ENCODE measurements at places on chromosomes 7 and 10. TPM values are rescaled to one million over a fixed set of nuclear protein-coding genes. Genes with fewer than 3 reads are reported as not detected.

The SAP25 gene
- not detected for total RNA-seq

The TMEM26 gene
- total RNA-seq, result 0.29 TPM

DNA sequence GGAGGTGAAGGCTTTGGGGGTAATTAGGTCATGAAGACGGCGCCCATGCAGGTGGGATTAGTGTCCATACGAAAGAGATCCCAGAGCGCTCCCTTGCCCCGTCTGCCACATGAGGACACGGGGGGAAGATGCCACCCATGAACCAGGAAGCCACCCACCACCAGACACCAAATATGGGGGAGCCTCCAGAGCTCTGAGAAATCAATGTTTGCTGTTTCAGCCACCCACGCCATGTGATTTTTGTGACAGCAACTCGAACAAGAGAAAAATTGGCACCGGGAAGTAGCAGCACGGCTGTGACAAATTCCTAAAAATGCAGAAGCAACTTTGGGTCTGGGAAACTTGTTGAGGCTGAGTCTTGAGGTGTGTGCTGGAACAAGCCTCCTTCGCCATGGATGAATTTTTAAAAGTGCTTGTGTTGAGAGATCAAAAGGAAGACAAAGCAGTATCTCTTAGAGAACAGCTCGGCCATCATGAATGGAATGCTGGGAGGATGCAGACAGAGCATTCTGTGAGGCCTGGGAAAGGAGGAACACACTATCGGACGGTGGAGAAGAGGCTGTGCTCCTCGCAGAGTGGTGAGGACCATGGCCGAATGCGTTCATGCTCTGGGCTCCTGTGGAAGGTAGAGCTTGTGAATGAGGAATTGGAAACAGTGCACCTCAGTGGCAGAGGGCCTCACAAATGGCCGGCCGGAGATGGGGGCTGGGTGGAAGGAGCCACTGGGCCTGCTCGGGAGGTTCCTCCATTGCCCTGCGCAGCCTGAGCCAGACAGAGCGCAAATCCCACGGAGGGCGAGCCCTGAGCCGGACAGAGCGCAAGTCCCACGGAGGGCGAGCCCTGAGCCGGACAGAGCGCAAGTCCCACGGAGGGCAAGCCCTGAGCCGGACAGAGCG is 277.5 kb downstream of the PTPRN2 start:
- H3K4me3 ChIP-seq, result no peak overlapping the region
- peak; percentile 75 for DNase-seq
- no peak overlapping the region for H3K27ac ChIP-seq
- H3K36me3 ChIP-seq, result no peaks in the 10 kb centered on the region
- no peaks in the 10 kb centered on the region for H3K27me3 ChIP-seq
- H3K4me1 ChIP-seq, result no peaks in the 10 kb centered on the region

DNA sequence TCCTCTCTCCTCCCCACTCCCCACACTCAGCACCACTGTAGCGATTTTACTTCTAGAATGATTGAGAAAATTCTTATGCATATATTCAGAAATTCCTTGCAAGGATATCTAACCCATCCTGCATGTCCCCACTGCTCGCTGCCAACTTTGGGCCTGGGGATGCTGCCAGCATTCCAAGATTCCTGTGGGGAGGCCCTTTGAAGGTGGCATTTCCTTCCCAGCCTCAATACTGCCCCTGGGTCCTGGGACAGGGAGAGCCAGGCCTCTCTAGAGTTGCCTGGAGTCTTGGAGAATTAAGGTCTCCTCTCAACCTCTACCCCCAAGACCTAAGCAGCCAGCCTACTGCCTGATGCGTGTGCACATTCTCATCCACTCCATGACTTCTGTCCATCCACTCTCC is 303.5 kb downstream of the NEBL start:
- no peaks in the 10 kb centered on the region for H3K36me3 ChIP-seq
- no peaks in the 10 kb centered on the region for H3K27me3 ChIP-seq
- peaks cover 20% of the 10 kb centered on the region for H3K4me1 ChIP-seq
- no peak for DNase-seq
- no peak overlapping the region for H3K27ac ChIP-seq
- H3K4me3 ChIP-seq, result no peak overlapping the region

- peaks cover 68% of the 10 kb centered on the region for H3K4me1 ChIP-seq
- H3K27me3 ChIP-seq, result no peaks in the 10 kb centered on the region
- no peak for DNase-seq
These were observed 10.9 kb downstream of the PDZD8 start for GRCh38 chr10:117364110-117364960.

DNA sequence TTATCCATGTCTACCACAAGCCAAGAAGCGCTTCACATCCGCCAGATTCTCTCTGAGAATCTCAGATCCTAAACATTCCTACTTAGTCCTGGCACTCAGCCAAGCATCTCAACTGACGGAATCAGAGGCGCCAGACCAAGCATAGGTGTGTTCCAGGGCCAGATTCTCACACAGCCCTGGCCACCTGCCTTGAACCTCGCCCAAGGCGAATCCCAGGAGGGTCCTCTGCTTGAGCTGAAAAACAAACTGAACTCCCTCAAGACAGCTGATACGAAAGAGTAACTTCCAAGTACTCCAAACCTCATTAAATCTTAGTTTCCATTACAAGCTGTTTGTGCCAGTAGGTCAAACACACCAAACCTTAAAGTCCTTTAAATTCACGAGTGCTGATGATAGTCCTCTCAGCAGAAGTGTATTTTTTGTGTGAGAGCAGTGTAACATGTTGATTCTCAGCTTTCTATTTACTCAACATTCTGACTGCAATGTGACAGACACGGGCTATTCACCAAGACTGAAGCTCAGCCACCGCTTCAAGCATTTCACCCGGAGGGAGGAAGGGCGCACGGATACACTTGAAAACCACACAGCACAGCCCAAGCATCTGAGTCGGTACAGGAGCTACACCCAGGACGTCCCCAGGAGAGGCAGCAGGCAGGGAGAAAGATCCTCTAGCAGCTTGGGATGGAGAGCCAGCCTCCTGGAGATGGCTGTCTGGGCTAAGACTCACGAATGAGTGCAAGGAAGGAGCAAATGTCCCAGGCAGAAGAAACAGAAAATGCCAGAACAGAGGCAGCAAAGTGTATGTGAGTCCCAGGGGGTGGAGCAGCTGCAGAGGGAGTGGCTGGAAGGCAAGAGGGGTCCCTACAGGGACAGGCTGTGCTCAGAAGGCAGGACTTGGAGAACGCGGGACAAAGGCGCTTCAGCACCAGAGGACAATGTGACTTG is 6.0 kb downstream of the PARD3 start:
- peak overlapping the region; percentile 71 for H3K27ac ChIP-seq
- no peaks in the 10 kb centered on the region for H3K36me3 ChIP-seq
- peaks cover 58% of the 10 kb centered on the region for H3K4me1 ChIP-seq

GRCh38 chr7:120583899-120584586 is 273.9 kb downstream of the TSPAN12 start:
- H3K36me3 ChIP-seq, result no peaks in the 10 kb centered on the region
- H3K4me1 ChIP-seq, result no peaks in the 10 kb centered on the region
- no peaks in the 10 kb centered on the region for H3K27me3 ChIP-seq
- H3K4me3 ChIP-seq, result no peak overlapping the region
- H3K27ac ChIP-seq, result no peak overlapping the region
- DNase-seq, result no peak

DNA sequence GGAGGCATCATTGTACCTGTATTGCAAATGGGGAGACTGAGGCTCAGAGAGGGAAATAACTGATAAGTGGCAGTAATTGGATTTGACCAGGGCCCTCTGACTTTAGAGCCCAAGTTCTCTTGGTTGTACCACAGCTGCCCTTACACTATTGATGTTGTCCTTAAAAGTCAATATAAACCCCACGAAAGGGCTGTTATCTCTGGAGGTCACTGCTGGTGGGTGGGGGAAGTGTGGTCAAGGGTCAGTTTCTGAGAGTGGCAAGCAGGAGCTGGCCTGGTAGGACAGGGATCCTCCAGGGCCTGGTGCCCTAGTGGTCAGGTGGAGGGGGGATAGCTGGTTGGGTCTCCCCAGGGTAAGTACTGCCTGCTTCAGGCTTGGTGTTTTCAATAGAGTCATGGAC is 44.2 kb upstream of the AQP1 start:
- DNase-seq, result no peak
- H3K4me1 ChIP-seq, result peaks cover 60% of the 10 kb centered on the region
- H3K36me3 ChIP-seq, result peaks cover 14% of the 10 kb centered on the region

- H3K27ac ChIP-seq, result no peak overlapping the region
- DNase-seq, result no peak
- no peaks in the 10 kb centered on the region for H3K36me3 ChIP-seq
- peaks cover 3% of the 10 kb centered on the region for H3K4me1 ChIP-seq
These were observed 35.9 kb upstream of the CCSER2 start for GRCh38 chr10:84292502-84292901.

- H3K4me3 ChIP-seq, result peak overlapping the region; percentile 70
- H3K36me3 ChIP-seq, result no peaks in the 10 kb centered on the region
- H3K27me3 ChIP-seq, result peaks cover 48% of the 10 kb centered on the region
- H3K4me1 ChIP-seq, result peaks cover 33% of the 10 kb centered on the region
These were observed 541 bp downstream of the ELMO1 start for GRCh38 chr7:37448011-37448635.

GRCh38 chr10:29646238-29646902 is 11.6 kb upstream of the SVIL start:
- no peaks in the 10 kb centered on the region for H3K36me3 ChIP-seq
- H3K27me3 ChIP-seq, result no peaks in the 10 kb centered on the region
- H3K27ac ChIP-seq, result peak overlapping the region; percentile 77
- DNase-seq, result no peak
- H3K4me3 ChIP-seq, result peak overlapping the region; percentile 15

DNA sequence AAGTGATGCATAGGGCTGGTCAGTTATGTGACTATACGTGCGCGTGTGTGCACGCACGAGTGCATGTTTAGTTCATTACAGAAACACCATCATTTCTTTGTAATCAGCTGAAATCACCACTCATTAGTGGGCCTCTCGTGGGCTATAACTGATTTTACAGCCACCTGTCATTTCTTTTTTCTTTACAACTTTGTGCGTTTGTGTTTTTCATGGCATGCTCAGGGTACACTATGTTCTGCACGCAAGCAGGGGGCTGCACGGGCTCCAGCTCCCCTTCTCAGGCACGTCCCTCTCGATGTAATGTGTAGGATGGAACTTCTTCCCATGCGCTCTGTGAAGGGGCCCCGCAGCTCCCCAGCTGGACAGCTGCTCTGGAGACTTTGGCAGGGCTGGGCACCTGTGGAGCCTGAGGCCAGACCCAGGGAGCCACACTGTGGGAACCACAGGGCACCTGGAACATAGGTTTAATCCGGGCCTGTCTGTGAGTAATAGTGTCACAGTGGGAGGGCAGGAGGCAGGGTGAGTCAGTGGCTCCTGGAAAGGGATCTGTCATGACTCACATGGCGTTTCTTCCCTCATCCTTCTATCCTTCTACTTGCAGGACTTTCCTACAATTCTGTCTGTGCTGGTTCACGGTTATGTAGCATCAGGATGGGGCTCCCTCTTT is 4.9 kb downstream of the GCK start:
- H3K27me3 ChIP-seq, result no peaks in the 10 kb centered on the region
- H3K36me3 ChIP-seq, result no peaks in the 10 kb centered on the region
- H3K4me1 ChIP-seq, result no peaks in the 10 kb centered on the region
- no peak for DNase-seq

DNA sequence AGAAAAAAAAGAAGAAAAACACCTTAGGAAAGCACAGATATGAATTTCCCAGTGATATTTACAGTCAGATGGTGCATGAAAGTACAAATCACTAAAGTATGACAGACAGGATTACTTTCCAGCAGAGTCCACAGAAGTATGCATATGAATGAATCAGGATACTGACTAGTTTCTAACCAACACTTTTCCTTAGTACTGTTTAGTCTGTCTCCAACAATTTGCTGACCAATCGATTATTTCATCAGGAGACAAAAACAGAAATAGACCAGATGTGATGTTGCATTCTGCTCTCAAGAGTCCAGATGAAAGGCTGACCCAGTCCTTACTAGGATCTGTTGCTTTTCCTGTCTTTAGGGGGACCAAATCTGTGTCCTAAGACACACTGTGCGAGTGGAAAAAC is 14.6 kb downstream of the SLC35B4 start:
- H3K27ac ChIP-seq, result peak overlapping the region; percentile 23
- no peak for DNase-seq
- no peaks in the 10 kb centered on the region for H3K27me3 ChIP-seq
- H3K36me3 ChIP-seq, result no peaks in the 10 kb centered on the region
- no peak overlapping the region for H3K4me3 ChIP-seq
- H3K4me1 ChIP-seq, result peaks cover 38% of the 10 kb centered on the region

GRCh38 chr7:70759674-70760073 is 372.3 kb upstream of the GALNT17 start:
- peaks cover 6% of the 10 kb centered on the region for H3K4me1 ChIP-seq
- H3K36me3 ChIP-seq, result no peaks in the 10 kb centered on the region
- no peak overlapping the region for H3K27ac ChIP-seq
- H3K4me3 ChIP-seq, result no peak overlapping the region
- no peak for DNase-seq

DNA sequence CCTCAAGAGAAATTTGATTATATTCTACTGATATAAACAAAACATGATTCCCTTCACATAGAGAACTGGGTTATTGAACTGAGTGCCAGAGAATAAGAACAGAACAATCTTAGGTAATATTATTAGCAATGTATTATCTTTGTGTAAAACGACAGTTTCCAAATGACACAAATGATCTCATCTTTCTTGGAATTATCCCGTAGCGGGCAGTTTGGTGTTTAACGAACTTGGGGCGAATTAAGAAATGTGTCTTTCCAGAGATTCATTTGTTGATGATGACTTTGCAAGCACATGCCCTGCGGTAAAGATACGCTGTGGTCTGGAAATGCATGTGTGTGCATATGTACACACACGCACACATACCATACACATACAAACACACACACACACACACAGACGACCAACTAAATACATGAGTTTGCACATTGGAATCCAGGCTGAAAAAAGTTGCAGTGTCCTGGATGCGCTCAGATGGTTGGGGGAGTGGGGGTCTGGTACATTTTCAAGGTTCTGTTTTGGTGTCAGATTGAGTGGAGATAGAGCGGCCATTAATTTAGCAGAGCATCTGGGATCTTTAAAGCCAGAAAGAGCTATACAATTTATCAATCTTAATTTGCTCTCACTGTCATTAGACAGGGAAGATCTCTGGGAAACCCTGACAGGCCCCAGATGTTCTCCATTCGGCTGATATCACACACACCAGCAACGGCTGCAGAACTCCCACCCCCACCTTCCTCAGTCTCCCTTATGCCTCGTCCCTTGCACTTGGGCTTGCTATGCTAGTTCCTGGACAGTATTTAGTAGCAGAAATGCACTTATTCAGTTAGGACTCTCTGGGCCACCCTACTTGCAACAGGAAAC is 112.4 kb upstream of the FAM171A1 start:
- H3K4me1 ChIP-seq, result peaks cover 15% of the 10 kb centered on the region
- H3K27ac ChIP-seq, result no peak overlapping the region
- H3K27me3 ChIP-seq, result no peaks in the 10 kb centered on the region
- no peak overlapping the region for H3K4me3 ChIP-seq
- DNase-seq, result no peak

GRCh38 chr10:119852822-119853221 is 19.8 kb downstream of the MCMBP start:
- DNase-seq, result peak; percentile 50
- no peaks in the 10 kb centered on the region for H3K27me3 ChIP-seq
- no peaks in the 10 kb centered on the region for H3K4me1 ChIP-seq
- peaks cover 87% of the 10 kb centered on the region for H3K36me3 ChIP-seq

DNA sequence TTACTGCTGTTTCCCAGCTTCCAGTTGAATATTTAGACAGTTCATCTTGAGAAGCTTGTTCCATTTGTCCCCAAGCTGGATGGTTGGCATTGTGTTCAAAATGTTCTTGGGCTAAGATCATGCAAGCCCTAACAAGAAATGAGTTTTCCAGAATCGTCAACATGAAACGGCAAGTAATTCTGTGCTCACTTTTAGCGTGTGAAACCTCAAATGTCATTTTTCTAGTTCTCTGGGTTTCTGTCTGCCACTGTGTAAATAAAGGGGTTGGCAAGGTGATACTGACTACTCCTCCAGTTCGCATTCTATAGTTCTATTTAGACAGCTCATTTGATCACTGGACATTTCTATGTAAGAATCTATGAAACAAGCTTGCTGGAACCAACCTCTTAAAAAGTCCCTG is 194.0 kb downstream of the AHR start:
- no peak overlapping the region for H3K27ac ChIP-seq
- no peaks in the 10 kb centered on the region for H3K27me3 ChIP-seq
- no peaks in the 10 kb centered on the region for H3K4me1 ChIP-seq
- no peak for DNase-seq
- H3K4me3 ChIP-seq, result no peak overlapping the region

All from esophagus muscularis mucosa (tissue), 4 donors.